ENCODE measurements at places on chromosomes 16 and 17.

- peak overlapping the region; percentile 84 for H3K27ac ChIP-seq
- H3K27me3 ChIP-seq: no peaks in the 10 kb centered on the region
- H3K36me3 ChIP-seq: peaks cover 7% of the 10 kb centered on the region
- H3K4me1 ChIP-seq: peaks cover 32% of the 10 kb centered on the region
- DNase-seq: no peak
- peak overlapping the region; percentile 43 for H3K4me3 ChIP-seq
Observed at GRCh38 chr17:29742210-29742513, 119.5 kb upstream of the CORO6 start.

DNA sequence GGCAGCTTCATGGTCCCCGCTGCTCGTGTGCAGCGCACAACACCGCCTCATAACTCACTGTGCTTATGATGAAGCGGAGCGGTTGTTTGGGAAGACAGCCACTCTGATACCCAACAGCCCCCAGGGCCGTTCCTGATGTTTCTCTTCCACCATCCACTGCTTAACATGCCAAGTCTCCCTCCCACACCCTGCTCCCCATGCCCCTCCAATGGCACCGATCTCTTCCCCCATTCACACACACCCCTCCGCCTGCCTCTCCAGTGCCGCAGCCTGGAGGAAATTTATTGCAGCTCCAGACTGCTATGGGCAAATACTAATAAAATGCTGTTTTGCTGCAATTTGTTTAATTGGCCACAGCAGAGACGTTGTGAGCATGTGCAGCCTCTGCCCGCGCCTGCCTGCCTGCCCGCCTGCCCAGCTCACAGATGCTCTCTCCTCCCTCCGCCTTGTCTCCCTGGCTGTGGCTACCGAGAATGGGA lies 80.3 kb upstream of the LHX1 start:
- no peak overlapping the region for H3K27ac ChIP-seq
- peaks cover 2% of the 10 kb centered on the region for H3K4me1 ChIP-seq
- peaks cover 1% of the 10 kb centered on the region for H3K36me3 ChIP-seq
- H3K4me3 ChIP-seq: no peak overlapping the region
- no peak for DNase-seq
- H3K27me3 ChIP-seq: peaks cover 17% of the 10 kb centered on the region

- H3K4me1 ChIP-seq: no peaks in the 10 kb centered on the region
- no peak overlapping the region for H3K4me3 ChIP-seq
- no peak for DNase-seq
- peaks cover 4% of the 10 kb centered on the region for H3K36me3 ChIP-seq
- no peak overlapping the region for H3K27ac ChIP-seq
Observed at GRCh38 chr16:81394966-81395655, 49.5 kb upstream of the CMIP start.

DNA sequence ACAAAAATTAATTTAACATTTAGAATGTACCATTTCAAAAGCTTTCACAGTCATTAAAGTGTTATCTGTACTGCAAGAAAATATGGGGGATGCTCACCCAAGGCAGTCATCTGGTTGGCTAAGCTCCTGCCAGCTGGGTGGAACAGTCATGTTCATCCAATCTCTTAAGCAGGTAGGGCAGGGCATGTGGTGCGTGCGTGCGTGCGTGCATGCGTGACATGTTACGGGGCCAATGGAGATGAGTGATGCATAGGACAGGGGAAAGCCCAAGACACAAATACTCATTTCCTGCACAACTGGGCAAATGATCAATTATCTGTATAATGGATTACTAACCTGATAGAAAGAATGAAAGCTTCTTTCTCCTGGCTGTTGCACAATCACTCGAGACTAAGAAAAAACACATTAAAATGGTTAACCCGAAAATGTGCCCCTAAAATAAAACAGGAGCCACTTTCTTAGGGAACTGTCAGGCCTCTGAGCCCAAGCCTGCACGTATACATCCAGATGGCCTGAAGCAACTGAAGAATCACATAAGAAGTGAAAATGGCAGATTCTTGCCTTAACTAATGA lies 104.4 kb downstream of the MYO1D start:
- H3K27ac ChIP-seq: no peak overlapping the region
- no peaks in the 10 kb centered on the region for H3K4me1 ChIP-seq
- no peaks in the 10 kb centered on the region for H3K27me3 ChIP-seq
- peaks cover 7% of the 10 kb centered on the region for H3K36me3 ChIP-seq

DNA sequence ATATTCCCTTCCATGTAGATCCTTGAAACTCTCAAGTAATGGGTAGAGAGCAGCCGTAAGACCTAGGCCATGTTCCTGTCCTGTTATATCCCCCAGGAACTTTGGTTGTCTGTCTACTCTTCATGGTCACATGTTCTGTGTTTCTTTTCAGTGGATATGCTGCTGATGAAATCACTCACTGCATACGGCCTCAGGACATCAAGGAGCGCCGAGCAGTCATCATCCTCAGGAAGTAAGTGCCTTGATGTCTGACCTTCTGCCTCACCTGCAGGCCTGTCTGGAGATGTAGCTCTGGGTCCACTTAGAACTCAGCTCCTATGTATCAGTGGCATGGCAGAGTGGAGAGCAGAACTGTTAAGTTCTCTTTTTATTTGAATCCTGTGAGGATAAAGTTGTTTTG lies 11.2 kb downstream of the ALKBH5 start:
- H3K27ac ChIP-seq: no peak overlapping the region
- peaks cover 29% of the 10 kb centered on the region for H3K36me3 ChIP-seq
- H3K4me1 ChIP-seq: peaks cover 28% of the 10 kb centered on the region
- no peaks in the 10 kb centered on the region for H3K27me3 ChIP-seq

DNA sequence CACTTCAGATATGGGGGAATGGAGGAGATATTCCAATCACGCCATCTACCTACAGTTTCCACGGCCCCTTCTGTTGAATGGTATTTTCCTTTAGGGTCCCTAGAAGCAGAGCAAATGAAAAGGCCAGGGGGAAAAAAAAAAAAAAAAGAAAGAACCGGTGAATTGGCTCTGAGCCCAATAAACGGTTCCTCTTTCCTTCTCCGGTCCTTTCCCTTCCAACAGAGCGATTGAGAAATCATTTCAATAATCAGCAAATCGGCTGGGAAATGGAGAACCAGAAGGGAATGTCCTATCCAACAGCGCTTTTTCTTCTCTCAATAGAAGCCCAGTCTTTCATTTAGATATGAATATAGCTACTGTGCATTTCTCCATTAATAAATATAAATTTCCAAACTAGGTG lies 26.8 kb upstream of the HOXB13 start:
- H3K4me3 ChIP-seq: no peak overlapping the region
- H3K27me3 ChIP-seq: peaks cover 47% of the 10 kb centered on the region
- H3K36me3 ChIP-seq: peaks cover 1% of the 10 kb centered on the region
- H3K4me1 ChIP-seq: peaks cover 11% of the 10 kb centered on the region
- H3K27ac ChIP-seq: no peak overlapping the region

DNA sequence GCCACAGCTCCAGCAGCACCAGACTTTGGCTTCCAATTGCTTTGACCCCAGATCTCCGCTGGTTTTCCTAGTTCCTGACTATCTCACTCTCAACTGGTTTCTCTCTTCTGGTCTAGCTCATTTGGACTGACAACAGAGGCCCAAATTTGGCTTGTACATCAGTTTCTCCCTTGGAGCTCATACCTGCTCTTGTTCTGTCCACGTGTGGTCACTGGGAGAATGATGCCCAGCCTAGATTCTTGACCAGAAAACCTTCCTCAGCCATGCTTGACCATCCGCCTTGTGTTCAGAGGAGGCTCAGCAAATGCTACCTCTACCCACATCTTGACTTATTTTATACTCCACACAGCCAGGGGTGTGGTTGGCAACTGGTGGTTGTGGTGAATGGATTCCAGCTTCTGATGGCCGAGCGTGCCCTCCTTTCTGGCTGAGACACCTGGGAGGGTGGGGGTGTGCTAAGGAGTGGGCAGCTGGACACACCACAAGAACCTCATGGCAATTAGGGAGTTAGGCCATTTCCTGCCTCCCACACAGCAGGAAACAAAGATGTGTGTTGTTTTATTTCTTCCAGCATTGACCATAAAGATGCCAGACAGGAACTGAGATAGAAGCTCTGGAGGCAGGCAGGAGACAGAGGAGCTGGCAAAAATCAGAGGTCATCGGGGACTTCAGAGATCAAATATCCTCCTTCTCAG lies 93.8 kb upstream of the FAM20A start:
- DNase-seq: no peak
- H3K27me3 ChIP-seq: peaks cover 3% of the 10 kb centered on the region
- no peak overlapping the region for H3K27ac ChIP-seq
- H3K36me3 ChIP-seq: no peaks in the 10 kb centered on the region
- H3K4me1 ChIP-seq: no peaks in the 10 kb centered on the region
- H3K4me3 ChIP-seq: no peak overlapping the region

Measured in memory B cell (primary cell).